ENCODE measurements at places on chromosomes 12 and 14.

DNA sequence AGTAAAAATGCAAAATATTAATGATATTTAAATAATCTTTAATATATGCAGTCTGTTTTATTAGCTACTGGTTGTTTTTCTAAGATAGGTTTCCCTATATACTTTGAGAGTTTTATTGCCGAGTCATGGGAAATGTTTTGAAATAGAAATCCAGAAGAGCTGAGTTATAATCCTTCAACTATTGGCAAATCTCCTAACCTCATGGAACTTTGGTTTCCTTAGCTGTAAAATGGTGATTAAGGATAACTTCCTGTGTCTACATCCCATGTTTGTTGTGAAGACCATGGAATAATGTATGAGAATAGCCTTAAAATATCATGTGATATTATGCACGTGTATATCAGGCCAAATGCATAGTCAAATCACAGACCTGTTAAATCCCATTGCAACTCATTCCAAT is 51.0 kb downstream of the UNC79 start:
- no peak for DNase-seq

- DNase-seq = no peak
These were observed 484.7 kb downstream of the LRIG3 start for GRCh38 chr12:58435647-58436046.

DNA sequence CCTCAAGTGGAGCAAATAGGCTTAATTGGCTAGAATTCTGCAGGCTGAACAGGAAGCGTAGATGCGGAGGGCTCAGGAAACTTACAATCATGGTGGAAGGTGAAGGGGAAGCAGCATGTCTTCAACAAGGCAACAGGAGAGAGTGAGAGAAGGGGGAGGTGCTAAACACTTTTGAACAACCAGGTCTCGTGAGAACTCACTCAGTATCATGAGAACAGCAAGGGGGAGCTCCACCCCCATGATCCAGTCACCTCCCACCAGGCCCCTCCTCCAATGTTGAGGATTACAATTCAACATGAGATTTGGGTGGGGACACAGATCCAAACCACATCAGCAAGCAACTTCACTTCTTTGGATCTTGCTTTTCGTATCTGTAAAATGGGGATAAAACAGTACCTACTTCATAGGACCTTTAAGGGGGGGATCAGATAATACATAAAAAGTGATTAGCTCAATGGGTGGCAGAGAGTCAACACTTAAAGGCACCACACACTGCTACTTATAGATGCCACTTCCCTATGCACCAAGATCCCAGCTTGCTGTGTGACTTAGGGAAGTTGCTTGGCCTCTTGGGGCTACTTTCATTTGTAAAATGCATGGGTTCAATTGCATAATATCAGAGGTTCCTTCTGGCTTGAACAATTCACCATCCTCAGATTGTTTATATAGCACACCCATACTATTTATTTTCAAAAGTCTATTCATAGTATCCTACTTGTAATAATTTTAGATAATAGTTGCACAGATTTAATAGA is 184.8 kb upstream of the RPH3A start:
- no peak for DNase-seq

DNA sequence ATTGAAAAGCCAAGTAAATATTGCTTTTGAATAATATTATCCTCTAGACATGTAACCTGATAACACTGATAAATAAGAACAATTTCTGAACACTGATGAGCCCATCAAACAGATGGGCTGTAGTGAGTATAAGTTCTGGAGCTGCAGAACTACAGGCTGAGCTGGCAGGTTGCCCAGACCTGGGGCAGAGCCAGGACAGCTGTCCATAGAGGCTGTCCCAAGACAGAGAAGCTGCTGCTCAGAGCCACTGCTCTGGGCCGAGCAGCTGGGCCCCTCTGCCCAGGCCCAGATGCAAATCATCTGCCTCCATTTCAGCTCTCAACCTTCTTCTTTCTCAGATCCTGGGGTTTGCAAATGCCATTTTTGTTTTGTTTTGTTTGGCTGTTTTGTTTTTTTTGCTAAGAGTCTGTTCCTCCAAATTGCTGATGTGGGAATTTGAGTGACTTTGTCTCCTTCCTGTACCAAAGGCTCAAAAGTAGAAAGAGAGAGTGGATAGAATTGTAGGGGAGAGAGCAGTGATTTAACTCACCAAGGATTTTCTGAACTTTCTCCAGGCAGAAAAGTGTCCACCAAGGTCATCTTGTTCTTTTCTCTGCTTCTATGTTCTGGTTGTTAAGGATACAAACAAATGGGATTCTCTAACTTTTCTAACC is 4.0 kb upstream of the TESPA1 start:
- DNase-seq = no peak

- no peak for DNase-seq
These were observed 58.0 kb downstream of the PAPLN start for GRCh38 chr14:73295198-73295796.

DNA sequence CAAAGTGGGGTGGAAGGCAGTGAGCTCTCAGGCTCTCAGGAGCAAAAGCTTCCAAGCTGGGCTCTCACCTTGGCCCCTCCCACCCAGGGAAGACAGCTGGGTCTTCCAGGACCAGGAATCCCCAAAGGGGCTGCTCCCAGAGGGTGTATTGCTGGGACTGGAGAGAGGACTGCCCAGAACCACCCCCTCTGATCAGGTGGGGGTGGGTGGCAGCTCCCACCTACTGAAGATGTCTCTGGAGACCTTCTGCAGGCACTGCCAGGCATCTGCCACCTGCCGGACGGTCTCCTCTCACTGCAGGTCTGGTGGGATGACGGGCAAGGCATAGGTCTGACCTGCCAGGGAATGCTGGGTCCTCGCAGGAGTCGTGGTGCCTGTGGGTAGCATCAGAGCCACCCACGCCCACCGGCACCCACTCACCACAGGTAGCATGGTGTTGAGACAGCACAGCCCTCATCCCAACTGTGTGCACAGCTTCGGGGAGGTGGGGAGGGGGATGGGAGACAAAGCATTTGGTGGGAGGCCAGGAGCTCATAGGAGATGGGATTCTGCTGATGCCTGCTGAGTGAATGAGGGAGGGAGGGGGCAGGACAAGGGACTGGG is 103.2 kb downstream of the SINHCAF start:
- no peak for DNase-seq

DNA sequence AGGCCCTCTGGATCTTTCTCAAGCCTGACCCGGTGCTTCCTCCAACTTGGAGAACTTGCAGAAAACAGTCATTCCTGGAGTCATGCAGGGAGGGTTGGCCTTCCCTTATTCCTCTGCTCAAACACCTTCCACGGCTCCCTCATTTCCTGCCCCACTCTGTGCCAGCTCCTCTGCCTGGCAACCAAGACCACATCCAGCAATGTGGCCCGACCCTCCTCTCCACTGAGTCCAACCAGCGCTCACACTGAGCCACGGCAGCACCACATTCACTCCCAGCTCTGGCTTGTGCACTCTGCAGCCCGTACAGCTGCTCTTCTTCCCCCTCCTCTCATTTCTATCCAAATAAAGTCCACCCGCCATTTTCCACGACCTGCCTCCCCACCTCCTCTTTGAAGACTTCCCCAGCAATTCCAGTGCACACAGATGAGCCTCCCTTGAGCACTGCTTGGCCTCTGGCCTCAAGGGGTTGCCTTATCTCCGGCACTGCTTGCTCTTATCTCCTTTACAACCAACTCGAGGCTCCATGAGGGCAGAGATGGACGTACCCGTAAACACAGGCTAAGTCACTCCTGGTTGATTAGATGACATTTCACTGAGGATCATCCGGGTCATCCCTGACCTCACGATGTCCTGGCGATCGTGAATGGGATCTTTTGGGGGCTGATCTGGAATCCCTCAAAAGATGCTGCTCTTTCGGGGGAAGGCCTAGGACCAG is 5.4 kb downstream of the PGF start:
- no peak for DNase-seq

DNA sequence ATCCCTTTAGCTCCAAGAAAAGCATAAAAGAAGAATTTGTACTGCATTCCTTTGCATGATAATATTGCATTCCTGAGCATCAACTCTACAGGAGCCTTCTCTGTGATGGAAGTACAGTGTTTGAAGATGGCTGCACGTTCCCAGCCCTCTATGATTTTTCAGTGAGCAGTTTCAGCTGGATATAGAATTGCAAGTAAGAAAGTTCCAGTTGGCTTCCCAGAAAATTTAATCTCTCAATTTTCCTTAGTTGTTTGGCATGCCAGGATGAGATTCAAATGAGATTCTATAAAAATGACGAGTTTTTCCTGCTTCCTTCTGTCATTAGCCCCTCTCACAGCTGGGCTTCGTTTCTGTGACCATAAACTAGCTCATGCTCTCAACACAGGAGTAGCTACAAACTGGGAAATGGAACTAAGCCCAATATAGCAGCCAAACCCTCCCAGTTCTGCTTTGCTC is 109.9 kb downstream of the TTC8 start:
- DNase-seq = no peak

- no peak for DNase-seq
These were observed 251.2 kb downstream of the SYT1 start for GRCh38 chr12:79115743-79116142.

- DNase-seq = no peak
These were observed 21.9 kb downstream of the TRIM9 start for GRCh38 chr14:51072976-51073375.

- no peak for DNase-seq
These were observed 9.6 kb upstream of the SSPN start for GRCh38 chr12:26185532-26186320.

DNA sequence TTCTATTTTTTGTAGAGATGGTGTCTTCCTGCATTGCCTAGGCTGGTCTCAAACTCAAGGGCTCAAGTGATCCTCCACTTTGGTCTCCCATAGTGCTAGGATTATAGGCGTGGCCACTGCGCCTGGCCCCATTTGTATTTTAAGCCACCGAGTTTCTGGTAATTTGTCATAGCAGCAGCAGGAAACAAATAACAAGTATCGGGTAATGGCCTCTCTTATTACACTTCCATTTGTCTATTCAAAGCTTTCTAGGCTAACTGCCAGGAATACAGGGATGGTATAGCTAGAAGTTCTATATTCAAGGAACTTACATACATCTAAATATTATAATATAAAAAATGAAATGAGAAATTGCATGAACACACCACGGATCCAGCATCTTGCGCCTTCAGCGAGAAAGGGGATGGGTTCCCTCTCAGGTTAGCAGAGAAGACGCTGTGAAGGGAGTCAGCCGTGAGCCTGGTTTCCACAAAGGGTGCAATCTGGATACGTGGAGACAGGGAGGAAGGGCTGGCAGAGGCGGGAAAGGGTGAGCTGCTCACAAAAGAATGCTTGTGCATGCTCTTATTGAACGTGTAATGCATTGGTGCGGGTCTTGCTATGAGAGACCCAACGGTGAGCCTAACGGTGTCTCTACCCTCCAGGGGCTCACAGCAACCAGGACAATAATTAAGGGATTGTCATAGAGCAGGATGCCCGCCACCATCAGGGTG is 9.5 kb downstream of the BDKRB1 start:
- DNase-seq = no peak

DNA sequence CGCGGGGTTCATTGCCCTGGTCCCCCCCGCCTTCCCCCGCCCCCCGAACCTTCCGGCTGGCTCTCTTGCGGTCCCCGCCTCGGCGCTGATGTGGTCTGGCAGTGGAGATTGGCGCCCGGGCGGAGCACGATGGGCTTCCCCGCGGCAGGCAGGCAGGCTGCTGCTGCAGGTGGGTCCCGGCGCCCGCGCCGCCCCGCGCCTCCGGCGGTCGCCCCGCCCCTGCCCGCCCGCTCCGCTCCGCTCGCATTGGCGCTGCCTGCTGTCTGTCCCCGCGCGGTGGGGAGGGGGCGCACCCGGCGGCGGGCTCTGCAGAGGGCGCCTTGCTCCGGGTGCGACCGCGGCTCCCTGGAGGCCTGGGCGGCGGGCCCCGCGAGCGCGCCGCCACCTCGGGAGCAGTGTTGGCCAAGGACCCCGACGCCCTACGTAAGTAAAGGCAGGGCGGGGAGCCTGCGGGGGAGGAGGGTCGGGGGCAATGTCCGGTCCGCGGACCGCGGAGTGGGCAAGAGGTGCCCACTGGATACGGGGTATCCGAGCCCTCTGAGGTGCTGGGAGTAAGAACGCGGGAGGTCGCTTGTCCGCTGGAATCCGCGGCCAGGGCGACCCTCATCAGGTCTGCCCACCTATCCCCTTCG is at the start of gene AKAP5:
AKAP5 (plus strand) TSS at position 309 of the 632 bp plus-strand sequence. CDS start 2,896 bp downstream, outside the sequence.
- no peak for DNase-seq

DNA sequence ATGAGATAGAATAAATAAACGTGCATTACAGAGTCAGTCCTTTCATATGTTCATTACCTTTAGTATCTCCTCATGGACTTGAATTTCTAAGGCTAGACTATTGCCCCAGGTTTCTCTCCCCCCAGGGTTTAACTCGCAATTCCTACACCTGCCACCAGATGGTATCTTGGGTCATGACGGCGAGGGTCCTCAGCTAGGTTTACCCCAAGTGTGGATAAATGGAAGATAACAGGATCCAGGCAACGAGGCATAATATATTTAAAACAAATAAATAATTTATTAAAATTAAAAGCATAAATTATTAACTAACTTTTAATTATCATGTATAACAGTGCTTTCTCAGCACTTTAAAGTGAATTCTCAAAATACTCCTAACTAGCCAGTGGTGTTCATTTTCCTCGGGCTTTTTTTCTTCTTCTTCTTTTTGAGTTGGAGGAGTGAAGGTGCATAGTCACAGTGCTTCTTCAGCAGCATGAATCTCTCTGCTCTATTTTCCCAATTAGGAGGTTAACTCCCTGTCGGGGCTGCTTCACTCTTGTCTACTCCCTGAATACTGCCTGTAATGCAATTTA is 243.5 kb upstream of the CAND1 start:
- no peak for DNase-seq

DNA sequence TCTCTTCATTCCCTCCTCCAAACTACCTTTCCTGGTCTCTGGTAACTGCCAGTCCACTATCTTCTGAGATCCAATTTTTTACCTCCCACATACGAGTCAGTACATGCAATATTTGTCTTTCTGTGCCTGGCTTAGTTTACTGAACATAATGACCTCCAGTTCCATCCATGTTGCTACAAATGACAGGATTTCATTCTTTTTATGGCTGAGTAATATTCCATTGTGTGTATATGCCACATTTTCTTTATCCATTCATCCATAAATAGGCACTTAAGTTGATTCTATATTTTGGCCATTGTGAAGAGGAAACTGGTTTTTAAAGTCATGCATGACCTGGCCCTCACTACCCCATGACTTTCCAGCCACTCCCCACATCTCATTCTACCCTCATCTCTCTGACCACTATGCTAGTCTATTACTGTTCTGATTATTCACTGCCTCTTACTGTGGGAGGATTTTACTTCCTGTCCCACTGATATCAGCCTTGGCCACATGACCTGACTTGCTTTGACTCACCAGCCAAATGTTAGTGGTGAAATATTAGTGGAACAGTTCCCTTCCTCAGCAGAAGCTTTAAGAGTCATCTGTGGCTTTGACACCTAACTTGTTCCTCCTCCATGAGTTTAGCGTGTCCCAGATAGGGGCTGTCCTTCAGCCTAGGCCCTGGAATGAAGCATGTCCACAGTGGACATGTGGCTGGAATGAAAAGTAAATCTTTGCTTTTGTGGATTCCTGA is 52.2 kb downstream of the GOLGA5 start:
- peak; percentile 74 for DNase-seq

- DNase-seq = no peak
These were observed 6.0 kb downstream of the PLEKHH1 start for GRCh38 chr14:67539116-67539515.

- no peak for DNase-seq
These were observed 3.6 kb upstream of the HSPB8 start for GRCh38 chr12:119175081-119175480.

All from epithelial cell of proximal tubule (primary cell).